Activated T-cell treated with anti-CD3 and anti-CD28 coated beads, Interleukin-2, amount 50 U/mL, for 48 hours (primary cell): ENCODE measurements at places on chromosomes 11 and 22.

GRCh38 chr11:64802370-64803157 is 450 bp downstream of the MAP4K2 start:
- DNase-seq, result peak; percentile 59

- no peak for DNase-seq
These were observed 16.5 kb upstream of the ETS1 start for GRCh38 chr11:128603752-128604414.

DNA sequence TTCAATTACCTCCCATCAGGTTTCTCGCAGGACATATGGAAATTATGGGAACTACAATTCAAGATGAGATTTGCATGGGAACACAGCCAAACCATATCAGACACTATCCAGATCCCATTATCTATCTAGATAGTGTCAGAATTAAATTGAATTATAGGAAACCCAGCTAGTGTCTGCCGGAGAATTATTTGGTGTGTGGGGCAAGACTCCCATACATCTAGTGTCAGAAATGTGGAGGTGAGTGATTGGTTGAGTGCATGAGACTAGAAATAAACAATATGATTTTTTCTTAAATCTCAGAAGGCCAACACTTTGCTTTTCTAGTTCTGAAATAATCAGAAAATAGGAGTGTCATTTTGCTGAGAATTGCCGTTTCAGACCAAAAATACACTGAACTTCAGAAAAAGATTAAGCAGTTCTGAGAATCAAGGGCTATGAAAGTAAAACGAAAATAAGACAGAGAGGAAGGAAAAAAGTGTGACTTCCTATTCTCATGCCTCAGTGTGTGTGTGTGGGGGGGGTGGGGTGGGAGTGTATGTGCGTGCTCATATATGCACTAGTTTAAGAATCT is 21.3 kb downstream of the CASP12 start:
- no peak for DNase-seq

GRCh38 chr22:29904020-29904419 is 21.0 kb downstream of the MTMR3 start:
- no peak for DNase-seq

DNA sequence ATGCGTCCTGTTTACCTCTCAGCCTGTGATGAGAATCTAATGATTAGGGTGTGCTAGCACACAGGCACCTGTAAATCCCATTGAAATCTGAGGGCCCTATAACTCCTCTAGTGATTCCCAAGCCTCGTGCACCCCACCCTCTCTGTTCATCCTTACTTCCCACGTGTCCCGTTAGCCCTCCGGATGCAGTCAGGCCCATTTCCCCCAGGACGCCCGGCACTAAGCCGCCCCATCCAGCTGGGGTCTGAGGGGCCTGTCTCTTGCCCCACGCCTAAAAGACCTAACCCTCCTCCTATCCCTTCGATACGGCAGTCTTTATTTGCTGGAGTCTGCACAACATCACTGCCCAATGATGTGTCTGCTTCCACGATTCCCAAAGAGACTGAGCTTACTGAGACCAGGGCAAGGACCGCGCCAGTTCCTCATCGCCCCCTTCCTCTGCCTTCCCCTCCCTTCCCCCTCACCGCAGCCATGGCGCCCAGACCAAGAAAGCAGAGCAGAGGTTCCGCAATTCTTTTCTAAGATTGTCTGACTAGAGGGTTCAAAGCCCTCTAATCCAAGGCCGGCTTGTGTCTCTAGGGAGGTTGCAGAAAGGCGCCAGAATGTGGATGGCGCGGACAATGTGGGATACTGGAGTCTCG is 1.1 kb upstream of the FADS2 start:
- DNase-seq, result no peak

- peak; percentile 9 for DNase-seq
These were observed 38.9 kb upstream of the TH start for GRCh38 chr11:2210366-2211112.

DNA sequence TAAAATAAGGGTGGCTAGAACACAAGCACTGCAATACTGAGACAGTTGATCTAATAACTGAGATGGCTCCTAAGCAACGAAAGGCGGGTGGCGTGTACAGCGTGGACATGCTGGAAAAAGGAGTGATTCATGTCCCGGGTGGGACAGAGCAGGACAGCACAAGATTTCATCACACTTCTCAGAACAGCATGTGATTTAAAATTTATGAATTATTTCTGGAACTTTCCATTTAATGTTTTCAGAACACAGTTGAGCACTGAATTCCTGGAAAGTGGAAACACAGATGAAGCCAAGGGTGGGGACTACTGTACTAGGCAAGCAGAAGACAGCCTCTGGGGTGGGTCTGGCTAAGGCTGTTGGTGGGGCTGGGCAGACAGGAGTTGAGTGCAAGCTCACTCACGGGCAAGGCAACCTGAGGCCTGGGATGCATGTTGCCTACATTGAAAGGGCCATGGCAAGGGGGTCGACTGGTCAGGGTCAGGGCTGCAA is 165.6 kb upstream of the DDI1 start:
- no peak for DNase-seq

DNA sequence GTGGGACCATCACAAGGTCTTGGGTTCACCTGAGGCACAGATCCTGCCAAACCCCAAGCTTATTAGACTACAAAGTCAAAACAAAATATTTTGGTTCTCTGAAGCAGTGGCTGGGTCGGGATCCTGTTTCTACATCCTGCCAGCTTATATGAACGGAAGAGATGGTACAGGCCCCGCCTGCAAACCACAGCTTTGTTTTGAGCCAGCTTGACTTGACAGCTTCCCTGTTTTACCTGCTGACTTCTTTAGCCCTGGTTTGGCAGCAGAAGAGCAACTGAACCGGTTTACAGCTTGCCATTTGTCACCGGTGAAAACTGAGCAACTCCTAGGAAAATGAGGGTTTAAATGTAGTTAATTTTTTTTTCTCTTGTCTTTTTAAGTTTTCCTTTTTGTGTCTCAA is 11.4 kb downstream of the PACS1 start:
- DNase-seq, result peak; percentile 72

- DNase-seq, result no peak
These were observed 66.1 kb upstream of the VPREB1 start for GRCh38 chr22:22178355-22178965.

DNA sequence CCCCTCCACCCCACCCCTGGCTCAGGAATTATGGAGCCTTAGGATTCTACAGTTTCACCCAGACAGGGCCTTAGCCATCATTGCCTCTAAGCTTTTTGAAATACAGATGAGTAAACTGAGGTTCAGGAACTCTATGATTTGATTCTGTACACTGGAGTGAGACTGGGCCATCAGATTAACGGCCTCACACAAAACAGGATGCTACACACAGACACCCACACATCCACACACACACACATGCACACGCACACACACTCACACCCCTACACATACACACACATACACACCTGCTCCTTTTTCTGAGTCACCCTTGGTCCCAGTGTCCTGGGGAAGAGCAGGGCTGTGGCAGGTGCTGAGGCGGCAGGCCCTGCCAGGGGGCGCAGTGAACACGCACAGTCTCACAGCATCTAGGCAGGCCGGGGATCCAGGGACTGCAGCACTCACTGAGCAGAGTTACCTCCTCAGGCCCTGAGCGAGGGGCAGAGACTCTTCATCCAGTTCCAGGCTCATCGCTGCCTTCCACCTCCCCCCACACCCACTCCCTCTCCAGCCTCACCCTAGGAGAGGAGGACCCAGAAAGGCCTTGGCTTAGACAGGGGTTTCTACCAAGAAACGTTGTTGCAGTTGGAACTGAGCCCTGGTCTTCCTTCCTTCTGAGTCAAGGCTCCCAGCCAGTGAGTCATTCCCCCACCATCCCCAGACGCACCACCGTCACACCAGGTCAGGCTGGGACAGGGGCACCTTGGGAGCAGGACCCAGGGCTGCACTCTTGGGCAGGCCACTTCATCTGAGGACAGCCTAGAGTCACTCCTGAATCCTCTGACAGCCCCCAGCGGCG is 89.8 kb upstream of the PARVA start:
- no peak for DNase-seq

GRCh38 chr11:78339483-78339882 is 78.1 kb downstream of the GAB2 start:
- no peak for DNase-seq

DNA sequence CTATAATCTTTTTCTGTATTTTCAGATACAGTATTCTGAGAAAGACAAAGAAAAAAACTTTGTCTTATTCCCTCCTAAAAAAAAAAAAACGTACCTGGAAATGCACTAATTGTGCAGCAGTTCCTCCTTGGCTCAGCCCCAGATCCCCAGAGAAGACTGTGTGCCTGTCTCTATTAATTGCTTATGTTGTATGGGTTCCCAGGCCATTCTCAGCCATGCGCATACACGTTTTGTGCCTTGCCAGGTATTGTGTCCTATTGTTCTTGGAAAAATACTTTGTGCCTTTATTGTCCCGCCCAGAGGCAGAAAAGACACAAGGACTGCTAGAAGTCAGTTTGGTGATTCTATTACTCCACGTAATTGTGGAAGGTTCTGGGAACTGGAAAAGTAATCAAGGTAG is 91.2 kb downstream of the PIWIL4 start:
- DNase-seq, result no peak

DNA sequence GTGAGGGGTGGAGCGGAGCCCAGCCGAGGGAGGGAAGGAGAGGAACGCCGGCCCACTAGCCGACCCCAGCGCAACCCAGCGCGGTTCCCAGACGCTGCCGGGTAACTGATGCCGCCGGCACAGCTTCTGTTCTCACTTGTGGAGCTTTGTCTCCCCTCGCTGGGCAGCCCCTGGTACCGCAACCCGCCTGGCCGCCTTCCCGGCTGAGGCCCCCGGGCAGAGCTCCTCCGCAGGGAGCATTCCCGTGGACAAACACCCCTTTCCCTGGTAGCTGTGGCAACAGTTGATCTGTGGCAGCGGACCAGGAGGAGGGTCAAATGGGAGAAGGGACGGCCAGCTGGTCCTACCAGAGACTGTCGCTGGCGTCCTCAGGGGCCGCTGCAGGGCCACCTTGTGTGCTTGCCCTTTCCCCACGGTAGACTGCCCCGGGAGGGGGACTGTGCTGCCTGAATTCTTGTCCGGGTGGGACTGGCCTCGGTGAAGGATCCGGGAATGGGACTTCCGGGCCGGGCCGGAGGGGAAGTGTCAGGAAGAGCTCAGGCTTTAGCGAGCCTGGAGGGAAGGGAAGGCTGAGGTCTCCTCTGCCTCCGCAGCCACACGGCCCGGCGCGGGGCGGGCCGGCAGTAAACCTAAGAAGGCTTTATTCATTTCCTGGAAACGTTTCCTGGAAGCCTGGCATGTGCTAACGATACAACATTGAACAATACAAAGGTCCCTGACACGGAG is 468.0 kb downstream of the OPCML start:
- peak; percentile 27 for DNase-seq

GRCh38 chr11:106012744-106013143 is 9.3 kb downstream of the MSANTD4 start:
- no peak for DNase-seq

DNA sequence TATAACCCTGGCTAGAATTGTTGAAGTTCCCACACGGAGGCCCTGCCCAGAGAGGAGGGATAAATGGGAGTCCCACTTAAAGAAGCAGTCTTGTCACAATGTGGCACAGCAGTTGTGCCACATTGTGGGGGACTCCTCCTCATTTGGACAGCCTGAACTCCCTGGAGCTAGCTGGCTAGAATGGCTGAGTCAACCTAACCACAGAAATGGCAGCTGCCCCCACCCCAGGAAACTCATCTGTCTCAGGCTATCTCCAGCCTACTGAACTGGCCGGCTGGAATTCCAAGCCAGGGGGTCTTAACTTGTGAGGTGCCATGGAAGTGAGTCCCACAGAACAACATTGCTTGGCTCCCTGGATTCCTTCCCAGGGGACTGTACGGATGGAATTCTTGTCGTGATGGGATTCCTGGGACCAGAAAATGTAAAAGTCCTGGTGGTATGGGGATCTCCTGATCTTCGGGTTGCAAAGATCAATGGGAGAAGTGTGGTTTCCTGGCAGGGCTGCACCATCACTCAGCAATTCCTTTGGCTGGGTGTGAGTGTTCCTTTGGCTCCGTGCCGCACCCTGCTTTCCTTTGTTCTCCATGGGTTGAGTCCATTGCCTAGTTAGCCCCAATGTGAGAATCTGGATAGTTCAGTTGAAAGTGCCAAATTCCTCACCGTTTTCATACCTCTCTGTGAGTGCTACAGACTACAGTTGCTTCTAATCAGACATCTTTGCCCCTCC is 791.2 kb upstream of the FAT3 start:
- no peak for DNase-seq

DNA sequence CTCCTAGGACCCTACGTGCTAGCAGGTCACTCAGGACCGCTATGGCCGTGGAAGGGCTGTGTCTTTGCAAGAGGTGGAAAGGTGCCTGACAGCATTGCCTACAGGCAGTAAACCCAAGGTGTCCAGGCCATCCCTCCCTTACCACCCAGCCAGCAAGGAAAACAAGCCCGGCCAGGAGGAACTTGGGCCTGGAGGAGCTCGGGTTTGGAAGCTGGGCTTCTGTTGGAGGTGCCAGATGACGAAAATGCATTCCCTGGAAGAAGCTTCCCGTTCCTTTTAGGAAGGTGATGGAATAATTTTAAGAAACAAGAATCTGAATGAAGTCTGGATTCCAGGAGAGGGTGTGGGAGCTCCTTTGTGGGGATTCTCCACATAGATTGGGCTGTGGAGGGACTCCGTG is 23.6 kb downstream of the FBLN1 start:
- DNase-seq, result no peak

GRCh38 chr22:41966607-41967240 is 2.5 kb upstream of the SEPTIN3 start:
- DNase-seq, result peak; percentile 41

DNA sequence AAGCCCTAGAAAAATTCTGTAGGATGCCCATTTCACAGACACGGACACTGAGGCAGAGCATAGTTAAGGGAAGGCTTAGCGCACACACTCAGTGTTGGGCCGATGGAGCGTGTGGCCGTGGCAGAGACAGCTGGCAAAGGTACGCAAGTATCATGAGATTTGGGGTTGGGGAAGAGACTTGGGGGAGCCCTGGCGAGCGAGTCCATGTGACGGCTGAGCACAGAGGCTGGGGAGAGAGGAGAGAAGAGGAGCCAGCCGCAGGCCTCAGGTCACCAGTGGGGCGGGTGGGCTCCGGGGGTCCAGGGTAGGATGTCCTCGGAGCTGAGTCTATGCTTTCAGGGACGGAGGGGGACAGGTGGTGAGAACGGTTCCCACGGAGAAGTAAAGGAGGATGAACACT is 311.3 kb downstream of the CTTN start:
- DNase-seq, result no peak

DNA sequence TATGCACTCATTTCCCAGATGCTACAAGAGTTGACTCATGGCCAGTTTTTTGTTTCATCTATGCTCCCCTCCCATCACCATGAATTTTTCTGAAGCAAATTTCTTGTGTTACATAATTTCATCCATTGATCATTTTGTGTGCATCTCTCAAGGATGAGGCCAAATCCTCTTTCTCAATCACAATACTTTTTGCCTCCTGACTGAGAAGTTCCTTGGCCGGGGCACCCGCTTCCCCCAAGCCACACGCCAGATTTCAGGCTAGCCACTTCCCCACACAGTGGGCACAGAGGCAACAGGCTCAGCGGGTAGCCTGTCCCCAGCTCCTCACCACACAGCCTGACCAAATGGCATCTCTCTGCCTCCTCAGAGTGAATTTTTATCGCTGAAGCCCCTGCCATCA is 9.8 kb upstream of the DSCAML1 start:
- no peak for DNase-seq
